SHP77 treated with DMSO at 0.1 percent for 48 hours (cell line): ENCODE measurements at places on chromosomes 6 and 20.

- no peak for DNase-seq
Observed at GRCh38 chr6:145368075-145368474, 367.2 kb downstream of the EPM2A start.

DNA sequence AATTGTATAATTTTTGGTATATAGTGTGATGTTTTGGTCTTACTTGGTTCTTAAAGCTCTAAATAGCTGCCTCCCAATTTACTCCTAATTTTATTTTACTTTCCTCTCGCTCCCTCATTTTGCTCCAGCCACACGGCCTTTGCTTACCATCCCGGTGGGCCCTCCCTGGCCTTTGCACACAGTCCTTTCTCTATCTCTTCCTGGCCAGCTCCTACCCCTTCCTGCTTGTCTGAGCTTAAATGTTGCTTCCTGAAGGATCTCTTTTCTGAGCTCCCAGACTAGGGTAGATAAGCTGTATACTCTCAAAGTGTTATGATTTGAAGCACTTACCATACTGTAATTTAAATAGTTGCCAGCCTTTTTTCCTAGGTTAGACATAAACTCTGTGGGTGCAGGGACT, 121.7 kb downstream of the UTRN start:
- DNase-seq = no peak

DNA sequence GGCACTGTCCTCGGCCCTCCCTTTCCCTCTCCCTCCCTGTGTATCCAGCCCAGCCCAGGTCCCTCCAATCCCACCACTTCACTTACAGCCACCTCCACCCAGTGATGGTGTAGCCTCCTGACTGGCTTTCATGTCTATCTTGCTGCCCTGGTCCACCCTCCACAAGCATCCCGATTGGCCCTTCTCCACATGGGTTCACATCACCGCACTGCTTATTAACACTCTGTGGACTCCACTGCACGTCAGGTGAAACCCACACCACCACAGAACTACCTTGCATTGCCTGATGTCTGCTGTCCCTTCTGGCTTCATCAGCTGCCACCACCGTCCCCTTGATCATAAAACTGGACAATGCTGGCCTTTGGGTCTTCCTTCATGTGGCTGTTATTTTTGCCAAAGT, 220.4 kb upstream of the ARID1B start:
- DNase-seq = no peak

DNA sequence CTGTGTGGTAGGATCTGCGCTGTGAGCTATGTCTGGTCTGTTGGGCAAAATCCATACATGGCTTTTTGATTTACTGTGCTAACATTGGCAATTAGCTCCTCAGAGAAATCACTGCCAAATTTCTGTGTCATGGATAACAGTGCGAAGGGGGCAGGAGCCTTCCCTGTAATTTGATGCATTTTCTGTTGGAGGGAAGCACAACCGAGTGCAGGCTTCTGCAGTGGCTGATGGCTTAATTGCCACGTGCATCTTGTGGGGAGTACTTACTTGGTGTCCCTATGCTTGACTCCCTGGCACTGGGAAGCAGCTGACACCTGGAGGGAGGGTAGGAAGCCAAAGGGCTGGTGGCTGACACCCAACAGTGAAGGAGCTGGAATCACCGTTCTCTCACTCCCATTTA, 99.3 kb upstream of the PROKR2 start:
- DNase-seq = no peak

DNA sequence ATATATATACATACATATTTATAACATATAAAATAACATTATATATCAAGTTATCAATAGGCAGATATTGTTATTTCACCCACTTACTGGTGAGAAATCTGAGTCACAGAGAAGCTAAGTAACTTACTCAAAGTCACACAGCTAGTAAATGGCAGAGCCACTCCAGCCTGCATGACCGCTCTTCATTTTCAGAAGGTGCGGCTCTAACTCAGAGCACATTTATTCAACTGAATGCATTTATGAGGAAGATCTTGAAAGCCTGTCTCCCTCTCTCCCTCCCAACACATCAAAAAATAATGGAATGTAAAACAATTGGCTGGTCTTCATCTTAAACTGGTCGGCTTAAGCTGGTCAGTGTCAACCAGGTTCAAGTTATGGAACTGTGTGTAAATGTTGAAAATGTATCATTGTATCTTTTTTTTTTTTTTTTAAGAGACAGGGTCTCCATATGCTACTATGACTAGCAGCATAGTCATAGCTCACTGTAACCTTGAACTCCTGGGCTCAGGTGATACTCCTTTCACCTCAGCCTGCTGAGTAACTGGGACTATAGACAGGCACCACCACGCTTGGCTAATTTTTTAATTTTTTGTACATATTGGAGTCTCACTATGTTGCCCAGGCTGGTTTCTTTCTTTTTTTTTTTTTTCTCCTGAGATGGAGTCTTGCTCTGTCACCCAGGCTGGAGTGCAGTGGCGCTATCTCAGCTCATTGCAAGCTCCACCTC, 70.7 kb upstream of the NCOA3 start:
- DNase-seq = no peak

- DNase-seq = peak; percentile 54
Observed at GRCh38 chr20:39986173-39986904, 702.7 kb downstream of the MAFB start.

- DNase-seq = no peak
Observed at GRCh38 chr6:113526995-113527394, 330.1 kb upstream of the MARCKS start.

DNA sequence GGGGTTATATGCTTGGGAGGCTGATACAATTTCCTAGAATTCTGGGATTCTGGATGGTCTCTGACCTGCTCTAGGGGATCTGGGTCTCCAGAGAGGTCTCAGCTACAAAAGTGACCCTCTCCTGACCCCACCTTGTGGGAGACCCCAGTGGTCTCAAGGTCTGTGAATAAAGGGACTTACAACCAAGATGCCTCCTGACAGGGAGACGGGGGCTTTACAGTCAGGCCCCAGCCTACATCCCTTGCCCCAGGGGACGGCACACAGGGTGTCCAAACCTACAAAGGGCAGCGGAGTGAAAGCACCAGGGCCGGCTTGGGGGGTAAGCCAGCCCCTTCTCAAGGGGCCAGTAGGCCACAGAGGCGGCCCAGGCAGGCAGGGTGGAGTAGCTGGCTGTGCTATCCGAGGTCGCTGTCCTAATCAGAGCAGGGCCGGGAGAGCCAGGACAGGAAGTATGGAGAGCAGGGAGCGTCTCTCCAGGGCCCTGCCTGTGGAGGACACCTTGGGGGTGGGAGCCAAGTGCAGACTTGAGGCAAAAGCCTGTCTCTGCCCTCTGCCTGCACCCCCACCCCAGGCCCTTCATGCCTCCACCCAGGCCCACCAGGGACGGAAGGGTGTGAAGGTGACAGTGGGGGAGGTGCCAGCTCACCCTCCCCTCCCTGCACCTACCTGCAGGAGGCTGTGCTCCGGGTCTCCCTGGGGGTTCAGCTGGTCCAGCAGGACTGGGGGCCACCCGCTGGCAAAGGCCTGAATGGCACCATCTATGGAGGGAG, 3.5 kb downstream of the GFRA4 start:
- no peak for DNase-seq

DNA sequence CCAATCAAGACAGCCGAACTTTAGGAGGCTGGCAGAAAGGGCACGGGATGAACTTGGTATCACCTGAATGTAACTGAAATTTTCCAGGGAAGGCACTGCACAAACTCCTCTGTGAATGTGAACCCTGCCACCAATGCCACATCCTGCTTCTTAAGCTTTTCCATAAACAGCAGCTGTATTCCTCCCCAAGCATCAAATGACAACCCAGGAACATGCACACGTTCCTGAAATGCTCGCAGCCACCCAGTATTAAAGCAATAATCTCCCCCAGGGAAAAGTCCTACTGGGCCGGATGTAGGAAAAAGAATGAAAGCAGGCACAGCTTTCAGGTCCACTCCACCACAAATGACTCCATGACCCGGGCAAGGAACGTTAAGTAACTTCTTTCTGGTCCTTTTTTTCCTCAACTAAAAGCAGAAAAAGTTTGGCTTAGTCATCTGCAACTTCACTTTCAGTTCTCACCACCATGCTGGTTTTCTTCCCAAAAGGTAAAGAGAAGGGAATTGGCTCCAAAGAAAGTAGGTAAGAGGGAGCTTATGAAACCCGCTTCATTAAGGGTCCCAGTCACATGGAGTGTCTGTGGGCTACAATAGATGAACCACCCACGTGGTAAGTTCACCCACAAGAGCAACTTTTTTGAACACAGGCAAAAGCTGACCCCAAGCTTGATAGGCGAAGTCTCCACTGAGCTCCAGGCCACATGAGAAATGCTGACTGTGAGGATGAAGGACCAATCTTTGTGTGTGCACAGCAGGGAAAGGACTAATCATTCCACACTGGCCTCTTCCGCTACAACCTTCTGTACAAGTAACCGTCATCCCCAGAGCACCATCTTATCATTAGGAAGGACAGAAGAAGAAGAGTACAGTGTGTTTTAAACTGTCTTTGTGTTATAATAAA, 90.1 kb downstream of the HIVEP2 start:
- DNase-seq = no peak

GRCh38 chr20:63531686-63532448, 5.3 kb downstream of the PTK6 start:
- DNase-seq = no peak

- DNase-seq = peak; percentile 48
Observed at GRCh38 chr6:63441266-63441956, 121.6 kb upstream of the LGSN start.

DNA sequence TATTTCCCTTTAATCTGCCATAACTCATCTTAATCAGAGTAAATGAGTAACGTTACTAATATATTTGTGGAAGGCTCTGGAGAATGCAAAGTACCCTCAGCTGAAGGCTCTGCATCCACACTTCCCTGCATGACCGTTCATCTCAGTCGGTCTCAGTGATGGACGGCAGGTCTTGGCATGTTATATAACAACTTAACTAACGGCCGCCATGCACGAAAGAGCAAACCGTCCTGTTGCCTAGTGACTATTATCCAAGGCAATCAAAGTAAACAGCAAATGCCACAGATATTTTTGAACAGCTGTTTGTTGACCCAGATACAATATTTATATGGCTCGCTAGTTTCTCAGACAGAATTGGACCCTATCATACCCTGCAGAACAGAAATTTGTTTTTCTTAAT, 194.9 kb upstream of the SMLR1 start:
- peak; percentile 41 for DNase-seq

- no peak for DNase-seq
Observed at GRCh38 chr20:19841740-19842139, 83.7 kb downstream of the RIN2 start.

- no peak for DNase-seq
Observed at GRCh38 chr6:52106994-52107393, 19.6 kb upstream of the PKHD1 start.

- no peak for DNase-seq
Observed at GRCh38 chr20:41293269-41294037, 24.1 kb downstream of the ZHX3 start.

DNA sequence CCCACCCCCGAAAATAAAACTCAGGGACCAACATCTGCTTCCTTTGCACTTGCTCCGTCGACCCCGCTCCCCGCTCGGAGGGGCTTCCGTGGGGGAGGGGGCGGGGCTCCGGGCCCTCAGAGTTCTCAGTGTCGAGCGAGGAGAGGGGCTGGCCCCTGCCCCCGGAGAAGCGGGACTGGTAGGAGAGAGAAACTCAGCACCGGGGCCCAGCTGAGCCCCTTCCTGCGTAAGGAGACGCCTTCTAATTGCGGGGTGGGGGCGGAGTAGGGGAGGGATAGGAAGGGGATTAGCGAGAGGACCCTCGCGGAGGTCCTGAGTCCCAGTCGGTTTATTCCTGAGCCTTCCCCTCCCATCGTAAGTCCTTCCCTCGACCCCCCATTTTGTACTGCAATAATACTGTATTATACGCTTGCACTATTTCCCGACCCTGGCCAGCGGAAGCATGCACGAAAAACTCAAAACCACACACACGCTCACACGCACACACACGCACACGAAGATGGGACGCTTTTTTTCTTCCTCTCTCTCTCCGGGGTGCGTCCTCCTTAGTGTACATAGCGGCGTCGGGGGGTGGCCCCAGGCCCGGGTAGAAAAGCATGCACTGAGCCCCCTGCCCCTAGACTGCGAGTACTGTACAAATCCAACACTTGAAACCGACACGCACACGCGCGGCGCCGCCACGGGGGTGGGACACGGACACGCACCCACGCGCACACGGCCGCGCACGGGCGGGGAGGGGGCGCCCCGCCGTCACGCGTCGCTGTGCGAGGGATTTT, 22.1 kb upstream of the SLC22A7 start:
- no peak for DNase-seq

DNA sequence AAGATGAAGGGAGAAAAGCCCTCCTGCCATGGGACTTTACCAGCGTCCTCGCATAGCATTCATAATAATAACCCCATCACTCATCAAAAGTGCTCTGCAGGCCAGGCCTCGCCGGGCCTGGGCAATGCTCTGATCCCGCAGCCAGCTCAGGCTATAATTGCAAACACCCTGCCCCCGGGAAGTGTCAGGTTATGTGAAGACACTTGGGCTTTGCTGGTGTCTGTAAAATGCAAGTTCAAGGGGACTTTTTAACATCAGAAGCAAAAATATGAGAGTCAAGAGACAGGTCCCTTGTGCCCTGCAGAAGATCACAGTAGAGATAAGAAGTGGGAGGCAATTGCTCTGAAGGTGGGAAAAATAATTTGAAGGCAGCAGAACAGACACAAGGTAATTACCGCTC, 381.0 kb downstream of the MAFB start:
- no peak for DNase-seq

GRCh38 chr6:34025861-34026260, 120.0 kb downstream of the GRM4 start:
- DNase-seq = no peak

DNA sequence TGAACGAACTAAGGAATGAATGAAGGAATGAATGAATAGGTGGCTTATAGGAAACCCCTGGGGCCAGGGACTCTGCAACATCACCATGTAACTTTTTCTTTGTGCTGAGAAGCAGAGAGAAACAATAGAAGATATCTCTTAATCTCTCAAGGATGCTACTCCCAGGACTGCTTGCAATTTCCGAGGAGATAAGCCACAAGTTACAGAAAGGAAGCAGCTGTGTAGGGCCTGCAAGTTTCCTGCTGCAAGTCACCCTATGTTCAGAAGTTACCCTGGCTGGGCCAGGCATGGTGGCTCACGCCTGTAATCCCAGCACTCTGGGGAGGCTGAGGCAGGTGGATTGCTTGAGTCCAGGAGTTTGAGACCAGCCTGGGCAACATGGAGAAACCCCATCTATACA, 7.3 kb upstream of the MAVS start:
- DNase-seq = no peak

- DNase-seq = no peak
Observed at GRCh38 chr20:32238483-32239425, 31.1 kb downstream of the POFUT1 start.

GRCh38 chr20:33653218-33653899, 8.8 kb upstream of the C20orf144 start:
- DNase-seq = peak; percentile 69
